ENCODE measurements at places on chromosomes 4 and X. TPM values are rescaled to one million over a fixed set of nuclear protein-coding genes. Genes with fewer than 3 reads are reported as not detected.

The BANK1 gene
- total RNA-seq: 354 TPM

The GAGE1 gene
- total RNA-seq: not detected

The LAS1L gene
- total RNA-seq: 46.7 TPM

The GPRASP3 gene
- 0.89 TPM for total RNA-seq

The GBA3 gene
- not detected for total RNA-seq

Data from B cell (primary cell).